ENCODE measurements at places on chromosomes 12 and 14. TPM values are rescaled to one million over a fixed set of nuclear protein-coding genes. Genes with fewer than 3 reads are reported as not detected.

DNA sequence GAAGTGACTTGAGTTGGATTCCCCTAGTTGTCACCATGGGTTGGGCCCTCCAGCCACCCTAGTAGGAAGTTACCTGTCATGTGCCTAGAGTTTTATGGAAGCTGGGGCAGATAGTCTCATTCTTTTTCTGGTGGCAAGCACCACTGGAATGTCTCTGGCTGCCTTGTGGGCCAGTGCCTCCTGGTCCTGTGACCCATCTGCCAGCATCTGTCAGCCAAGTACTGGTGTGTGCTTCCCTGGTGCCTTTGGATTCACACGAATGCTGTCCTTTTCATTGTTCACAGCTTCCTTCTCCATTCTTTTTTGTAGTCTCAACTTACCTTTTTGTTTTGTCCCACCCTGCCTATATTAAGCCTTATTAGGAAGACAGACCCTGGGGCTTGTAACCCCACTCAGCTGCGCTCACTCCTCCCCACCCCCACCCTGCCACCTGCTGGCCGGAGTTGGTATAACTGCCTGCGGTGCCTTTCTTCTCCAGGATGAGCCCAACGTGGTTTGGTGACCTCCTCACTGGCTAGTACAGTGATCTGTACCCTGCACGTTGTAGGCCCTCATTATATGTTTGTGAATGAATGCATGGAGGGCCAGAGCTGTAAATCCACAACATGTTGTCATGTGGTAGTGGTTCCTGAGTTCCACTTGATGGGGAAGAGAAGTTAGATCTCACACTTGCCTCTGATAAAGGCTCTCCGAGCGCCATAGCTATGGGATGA is 125.7 kb downstream of the TSPAN9 start:
- no peak for DNase-seq

Gene CFL2
- 82.7 TPM for total RNA-seq

- DNase-seq: peak; percentile 63
These were observed 762 bp downstream of the C12orf57 start for GRCh38 chr12:6944381-6945186.

Gene RPGRIP1
- total RNA-seq: not detected

DNA sequence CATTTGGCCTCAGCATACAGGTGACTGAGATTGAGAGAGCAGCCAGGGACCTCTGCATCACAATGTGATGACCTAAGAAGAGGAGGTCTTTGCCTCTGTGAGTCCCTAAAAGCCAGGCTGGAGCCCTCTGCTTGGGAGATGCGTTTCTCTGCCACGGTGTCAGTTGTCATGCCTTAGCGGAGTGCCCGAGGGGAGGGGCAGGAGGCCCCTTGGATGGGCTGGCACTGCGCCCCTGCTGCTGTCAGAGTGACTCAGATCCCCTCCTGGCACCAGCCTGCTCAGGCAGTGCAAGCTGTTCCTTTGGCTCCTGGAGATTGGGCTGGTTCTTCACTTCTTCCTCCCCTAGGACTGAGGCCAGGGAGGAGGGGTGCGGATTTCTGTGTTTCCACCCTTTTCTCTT is 64.9 kb upstream of the KCNA5 start:
- no peak for DNase-seq

DNA sequence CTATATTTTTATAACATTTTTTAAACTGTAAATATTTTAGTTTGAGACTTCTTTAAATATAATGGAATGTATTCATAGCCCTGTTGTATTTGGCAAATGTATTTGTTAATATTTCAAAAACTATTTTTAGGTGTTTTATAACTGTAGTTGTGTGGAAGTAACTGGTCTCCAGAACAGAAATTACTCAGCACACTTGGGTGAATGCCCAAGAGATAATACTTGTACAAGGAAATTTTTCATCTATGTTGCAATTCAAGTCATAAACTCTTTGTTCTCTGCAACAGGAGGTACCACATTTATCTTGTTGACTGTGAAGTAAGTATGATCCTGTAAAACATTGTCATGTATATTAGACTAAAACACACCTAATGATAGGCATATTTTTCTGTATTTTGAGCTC is 72.8 kb downstream of the SLCO1B3 start:
- peak; percentile 55 for DNase-seq

Gene FGF23
- not detected for total RNA-seq

Gene LAG3
- 0.13 TPM for total RNA-seq

DNA sequence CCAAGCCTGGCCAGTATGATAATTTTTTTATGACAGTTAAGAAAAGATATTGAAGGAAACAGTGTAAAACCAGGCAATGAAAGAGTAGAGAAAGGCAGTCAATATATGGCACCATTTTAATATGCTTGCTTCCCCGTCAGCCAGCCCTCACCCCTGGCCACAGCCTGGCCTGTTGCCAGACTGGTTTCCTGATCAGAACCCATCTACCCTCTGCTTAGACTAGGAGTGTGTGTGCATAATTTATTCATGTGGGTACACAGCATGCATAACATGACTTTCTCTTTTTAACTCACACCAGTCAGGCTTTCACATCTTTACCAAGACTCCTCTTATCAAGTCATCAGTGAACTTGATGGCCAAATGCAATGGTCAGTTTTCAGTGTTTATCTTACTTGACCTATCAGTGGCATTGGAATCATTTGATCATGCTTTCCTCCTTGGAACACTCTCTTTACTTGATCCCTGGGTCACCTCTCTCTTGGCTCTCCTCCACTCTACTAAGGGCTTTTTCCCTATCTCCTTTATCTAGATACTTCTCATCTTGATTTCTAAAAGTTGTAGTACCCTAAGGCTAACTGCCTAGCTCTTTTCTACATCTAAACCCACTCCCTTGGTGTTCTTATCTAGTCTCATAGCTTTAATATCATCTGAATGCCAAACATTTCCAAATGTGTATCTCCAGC is 10.0 kb upstream of the GPR19 start:
- no peak for DNase-seq

DNA sequence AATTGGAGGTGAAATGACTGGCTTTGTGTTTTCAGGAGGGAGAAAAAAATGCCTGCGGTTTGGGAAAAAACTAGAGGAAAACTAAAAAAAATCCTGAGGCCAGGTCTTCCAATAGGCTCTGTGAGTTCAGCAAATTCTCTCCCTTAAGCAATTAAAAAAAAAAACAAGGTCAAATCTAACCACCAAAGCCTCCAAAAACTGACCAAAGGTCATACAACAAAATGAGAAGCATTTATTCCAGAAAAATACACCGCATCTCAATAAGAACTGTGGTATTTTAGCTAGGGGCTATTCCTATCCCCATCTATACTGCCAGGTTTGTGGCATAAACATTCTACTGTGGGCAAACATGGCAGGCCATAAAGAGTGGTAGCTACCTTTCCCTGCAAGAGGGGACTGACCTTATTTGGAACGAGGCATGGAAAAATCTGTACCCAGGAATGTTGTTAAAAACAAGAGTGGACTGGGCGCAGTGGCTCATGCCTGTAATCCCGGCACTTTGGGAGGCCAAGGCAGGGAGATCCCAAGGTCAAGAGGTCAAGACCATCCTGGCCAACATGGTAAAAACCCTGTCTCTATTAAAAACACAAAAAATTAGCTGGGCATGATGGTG is 60.0 kb downstream of the LRP6 start:
- DNase-seq: no peak

DNA sequence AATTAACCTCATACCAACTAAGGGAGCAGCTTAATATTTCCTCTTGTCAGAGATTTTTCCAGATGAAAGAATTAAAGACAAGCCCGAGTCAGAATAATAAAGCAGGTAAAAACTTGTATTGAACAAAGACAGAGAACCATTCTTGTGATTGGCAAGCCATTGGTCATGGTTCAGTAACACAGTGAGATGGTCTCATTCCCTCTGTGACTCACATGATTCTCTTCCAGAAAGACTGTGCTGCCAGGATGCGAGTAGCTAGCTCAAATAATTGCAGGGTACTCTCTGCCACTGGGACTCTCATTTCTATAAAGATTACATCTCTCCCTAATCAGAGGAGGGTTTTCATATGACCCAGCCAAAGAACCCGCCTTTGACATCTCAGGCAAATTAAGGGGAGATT is 179.4 kb downstream of the PHLDA1 start:
- DNase-seq: no peak

DNA sequence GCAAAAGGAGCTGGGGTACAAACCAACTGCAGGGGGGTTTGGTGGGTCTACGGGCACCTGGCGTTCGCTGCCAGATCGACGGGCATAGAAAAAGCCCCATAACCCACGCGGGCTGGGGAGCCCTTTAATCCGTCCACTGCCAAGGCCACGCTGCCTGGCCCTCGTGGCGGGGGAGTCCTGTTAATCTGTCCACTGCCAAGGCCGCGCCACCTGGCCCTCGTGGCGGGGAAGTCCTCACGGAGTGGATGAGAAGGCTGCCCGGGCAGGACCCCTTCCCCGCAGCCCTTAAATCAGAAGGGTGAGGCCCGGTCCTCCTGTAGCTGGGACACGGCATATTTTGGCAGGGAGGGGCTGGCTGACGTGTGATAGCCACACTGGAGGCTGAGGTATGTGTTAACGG is 86.1 kb downstream of the NOC4L start:
- DNase-seq: no peak

Gene NEDD8
- total RNA-seq: 219 TPM

DNA sequence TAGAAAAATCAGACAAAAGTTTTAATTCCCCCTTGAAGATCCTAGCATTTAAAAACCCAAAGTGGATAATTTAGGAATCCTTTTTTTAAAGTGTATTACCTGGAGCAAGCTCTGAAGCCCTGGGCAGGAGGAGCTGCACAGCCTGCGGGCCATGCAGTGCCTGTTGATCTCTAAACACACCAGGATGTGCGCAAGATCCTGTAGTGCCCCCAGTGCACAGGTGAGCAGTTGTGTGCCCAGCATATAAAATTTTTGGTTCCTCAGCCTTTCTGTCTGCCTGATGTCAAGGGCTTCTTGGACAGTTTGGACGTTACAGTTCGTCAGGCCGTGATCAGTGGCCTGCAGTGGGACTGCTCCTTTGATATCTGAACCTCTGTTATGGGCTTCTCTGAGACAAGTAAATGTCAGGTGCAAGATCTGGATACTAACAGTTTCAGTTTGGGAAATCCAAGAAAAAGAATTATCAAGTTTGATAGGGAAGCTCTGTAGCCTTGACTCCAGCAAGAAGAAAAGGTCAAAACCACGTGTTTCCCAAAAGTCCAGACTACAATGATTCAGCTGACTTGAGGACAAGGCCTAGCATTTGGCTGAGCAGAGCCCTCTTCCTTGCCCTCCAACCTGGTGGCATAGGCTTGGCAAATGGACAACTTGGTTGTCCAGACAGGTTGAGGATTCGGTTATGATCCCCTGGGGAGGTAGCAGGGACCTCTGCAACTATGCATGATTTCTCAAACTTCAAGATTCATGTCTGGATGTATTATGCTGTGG is 1.0 kb downstream of the ATXN7L3B start:
- no peak for DNase-seq

DNA sequence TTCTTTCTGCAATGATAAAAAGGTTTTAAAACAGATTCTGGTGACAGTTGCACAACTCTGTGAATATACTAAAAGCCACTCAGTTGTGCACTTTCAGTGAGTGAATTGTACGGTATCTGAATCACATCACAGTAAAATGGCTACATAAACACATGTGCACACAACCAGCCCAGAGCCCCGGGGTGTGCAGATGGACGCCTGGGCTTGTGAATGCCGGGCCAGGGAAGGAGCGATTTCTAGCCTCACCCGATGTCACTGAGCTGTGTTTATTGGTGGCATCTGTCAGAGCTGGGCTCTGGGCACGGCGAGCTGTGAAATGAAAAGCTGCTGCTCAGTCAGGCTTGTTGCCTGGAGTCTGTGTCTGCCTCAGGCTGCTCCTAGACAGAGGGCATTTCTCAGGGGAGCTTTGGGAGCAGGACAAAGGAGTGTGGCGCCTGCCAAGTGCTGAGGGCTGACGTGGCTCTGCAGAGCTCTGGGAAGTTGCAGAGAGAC is 25.9 kb downstream of the RHOF start:
- DNase-seq: no peak

Gene RD3L
- total RNA-seq: not detected
